ENCODE measurements at places on chromosomes 12 and 14.

- DNase-seq, result no peak
Observed at GRCh38 chr14:20614038-20614840, 23.1 kb upstream of the RNASE12 start.

DNA sequence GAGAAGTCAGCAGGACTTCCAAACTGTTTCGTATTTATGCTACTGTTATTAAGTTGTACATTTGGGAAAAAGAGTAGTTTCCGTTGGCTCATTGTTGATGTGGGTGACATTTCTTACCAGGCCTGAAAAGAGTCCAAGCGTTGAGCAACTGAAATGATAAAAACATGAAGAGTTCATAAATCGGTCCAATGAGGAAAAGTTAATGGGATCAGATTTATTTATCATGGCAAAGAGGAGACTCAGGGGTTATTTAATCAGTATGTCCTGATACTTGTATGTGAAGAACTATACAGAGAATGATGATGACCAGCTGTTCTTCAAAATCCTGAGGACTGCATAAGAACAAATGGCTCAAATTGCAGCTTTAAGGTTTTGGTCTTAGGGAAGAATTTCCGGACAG lies 7.7 kb downstream of the VRK1 start:
- no peak for DNase-seq

- DNase-seq, result no peak
Observed at GRCh38 chr12:52148464-52149181, 43.2 kb downstream of the KRT80 start.

DNA sequence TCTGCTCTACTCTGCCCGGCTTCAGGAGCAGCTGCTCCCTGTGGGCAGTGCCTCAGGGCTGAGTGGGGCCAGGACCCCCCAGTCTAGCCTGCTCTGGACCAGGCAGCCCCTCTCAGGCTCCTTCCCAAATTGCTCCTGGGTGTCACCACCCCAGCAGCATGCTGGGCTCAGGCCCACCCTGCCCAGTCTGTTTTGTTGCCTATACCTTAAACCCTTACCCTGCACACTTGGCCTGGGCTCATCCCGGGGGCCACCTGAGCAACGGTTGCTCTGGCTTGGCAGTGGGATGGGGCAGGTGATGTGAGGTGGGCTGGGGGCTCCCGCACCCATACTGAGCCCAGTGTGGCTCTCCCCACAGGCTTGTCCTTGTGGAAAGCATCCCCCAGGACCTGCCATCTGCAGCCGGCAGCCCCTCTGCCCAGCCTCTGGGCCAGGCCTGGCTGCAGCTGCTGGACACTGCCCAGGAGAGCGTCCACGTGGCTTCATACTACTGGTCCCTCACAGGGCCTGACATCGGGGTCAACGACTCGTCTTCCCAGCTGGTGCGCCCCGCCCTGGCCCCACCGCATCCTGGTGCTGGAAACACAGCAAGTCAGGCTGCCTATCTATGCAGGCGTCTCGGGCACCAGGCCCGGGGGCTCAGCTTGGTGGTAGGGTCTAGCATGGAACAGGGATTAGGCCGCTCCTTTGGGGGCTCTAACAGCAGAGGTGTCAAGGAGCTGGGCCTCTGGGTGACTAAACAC lies 3.9 kb downstream of the PLD4 start:
- no peak for DNase-seq

- no peak for DNase-seq
Observed at GRCh38 chr12:84785281-84785680, 127.3 kb downstream of the SLC6A15 start.

DNA sequence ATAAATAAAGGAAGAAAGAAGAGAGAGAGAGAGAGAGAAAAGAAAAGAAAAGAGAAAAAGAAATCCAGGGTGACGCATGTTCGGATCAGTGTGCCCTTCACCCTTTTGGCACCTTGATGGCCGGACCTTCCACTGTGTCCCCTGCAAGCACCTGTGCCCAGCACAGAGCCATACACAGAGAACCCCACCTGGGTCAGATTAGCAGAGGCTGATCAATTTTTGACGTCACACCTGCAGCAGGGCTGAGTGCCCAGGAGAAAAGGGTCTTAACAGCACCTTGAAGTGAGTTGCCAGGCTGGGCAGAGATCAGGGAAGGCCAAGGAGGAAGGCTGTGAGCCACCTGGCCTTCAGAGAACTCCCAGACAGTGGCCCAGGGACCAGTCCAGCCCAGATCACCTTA lies 114.4 kb downstream of the CALM1 start:
- no peak for DNase-seq

DNA sequence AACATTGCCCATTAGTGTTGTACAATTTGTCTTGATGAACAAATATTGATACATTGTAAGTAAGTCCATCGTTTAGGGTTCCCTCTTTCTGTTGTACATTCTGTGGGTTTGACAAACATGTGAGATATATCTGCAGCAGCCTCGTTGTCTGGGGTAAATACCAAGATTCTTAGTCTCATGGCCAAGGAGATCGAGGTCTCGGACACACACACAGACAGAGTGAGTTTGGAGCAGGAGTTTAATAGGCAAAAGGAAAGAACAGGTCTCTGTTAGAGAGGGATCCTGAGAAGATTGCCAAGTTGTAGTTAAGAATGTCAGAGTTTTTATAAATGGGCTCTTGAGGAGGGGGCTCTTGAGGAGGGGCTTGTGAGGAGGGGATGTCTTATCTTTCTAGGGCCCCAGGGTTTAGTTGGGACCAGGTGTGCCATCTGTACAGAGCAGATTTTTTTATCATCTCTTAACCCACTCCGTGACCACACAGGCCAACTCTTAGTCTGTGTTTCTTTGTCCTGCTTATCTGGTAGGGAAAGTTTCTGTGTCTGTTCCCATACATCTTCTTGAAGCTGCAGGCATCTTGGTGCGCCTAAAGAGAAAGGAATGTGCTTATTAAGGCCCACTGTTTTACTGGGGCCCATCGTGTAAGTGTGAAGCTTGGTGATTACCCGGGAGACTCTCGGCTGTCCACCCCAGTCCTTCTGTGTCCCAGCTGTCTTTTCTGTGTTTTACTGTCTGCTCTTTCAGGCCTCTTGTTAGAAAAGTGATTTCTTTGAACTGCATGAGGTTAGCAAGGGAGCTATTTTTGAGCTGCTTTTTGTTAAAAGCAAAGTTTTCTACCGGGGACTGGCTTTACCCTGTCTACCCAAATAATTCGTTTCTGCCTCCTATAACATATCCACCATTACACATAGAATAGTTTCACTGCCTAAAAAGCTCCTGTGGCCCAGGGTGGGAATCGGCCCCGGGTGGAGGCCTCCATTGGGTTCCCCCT lies 22.4 kb upstream of the CLEC2D start:
- no peak for DNase-seq

DNA sequence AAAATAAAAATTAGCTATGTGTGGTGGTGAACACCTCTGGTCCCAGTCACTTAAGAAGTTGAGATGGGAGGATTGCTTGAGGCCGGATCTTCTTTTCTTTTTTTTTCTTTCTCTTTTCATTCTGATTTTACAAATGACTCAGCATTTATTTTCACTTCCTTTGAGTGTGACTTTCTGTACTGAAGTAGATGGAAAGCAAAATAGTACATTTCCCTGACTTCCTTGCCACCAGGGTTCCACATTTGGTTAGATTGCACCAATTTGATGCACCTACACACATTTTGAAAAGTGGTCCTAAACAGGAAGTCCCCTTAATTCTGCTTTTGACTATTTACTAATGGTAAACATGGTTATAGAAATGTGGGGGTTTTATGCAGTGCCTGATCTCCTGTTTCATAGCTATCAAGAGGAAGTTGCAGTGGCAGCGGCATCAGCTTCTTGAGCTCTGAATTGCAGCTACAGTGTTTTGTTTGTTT lies 13.0 kb upstream of the LEMD3 start:
- no peak for DNase-seq

DNA sequence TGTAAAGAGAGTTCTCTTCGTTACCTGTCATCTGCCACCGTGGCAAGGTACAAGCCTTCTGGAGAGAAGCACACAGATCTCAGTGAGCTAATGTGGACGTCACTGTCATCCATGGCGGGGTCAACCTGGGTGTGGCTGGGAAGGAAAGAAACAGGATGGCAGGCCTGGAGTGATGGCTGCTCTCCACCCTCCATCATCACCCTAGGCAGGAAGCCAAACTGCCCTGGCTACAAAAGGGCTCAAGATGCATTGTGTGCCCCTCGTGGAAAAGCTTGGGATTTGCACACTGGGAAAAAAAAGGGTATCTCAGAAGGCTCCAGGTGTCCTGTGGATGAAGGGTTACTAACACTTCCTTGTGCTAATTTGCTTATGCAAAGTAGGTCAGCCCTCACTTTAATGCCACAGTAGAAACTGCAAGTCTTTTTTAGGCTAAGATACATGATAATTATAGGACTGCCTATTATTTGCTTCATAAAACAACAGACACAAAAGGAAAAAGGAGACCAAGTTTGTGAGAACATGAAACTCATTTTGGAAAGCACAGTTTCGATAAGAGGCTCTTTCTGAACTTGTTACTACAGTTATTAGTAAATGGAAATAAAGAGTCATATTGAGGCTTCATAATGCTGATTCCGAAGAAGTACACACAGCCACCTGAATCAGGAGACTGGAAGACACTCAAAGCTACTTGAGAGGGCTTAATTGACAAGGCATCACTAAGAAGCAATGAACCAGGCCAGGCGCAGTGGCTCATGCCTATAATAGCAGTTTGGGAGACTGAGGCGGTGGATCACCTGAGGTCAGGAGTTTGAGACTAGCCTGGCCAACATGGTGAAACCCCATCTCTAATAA lies 18.9 kb downstream of the RFC5 start:
- no peak for DNase-seq

DNA sequence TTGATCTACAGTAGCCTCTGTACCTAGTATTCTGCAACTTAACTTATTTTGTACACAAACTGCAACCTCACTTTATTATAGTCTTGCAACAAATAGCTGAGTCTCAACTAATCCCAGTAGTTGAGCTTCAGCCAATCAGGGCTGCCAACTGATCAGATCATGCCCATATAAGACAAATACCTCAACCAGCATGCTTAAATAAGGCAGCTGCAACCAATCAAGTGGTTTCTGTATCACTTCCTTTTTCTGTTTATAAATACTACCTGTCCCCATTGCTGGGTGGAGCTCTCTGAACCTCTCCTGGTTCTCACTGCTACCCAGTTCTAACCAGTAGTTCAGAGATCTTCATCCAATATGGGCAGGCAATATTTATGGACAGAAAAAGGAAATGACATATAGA lies 248.5 kb upstream of the FBXO33 start:
- no peak for DNase-seq
